SK-N-SH (cell line): ENCODE measurements at places on chromosomes 16 and 17.

DNA sequence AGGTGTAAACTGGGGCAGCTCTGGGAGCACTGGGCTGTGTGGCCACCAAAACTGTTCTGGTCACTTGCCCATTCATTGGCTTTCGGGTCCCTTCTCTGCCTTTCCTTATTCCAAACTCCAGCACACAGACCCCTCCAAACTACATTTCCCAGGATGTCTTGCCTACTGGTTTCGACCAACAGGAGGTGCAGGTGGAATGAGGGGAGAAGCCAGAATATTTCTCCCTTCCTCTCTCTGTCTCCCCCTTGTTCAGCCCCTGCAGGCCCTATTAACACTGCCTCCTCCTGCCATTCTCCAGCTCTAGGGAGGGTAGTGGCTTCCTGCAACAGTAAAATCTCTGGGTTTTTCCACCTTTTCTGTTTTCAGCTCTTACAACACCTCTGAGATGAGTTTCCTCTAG, 13.2 kb upstream of the NAGPA start:
- DNase-seq, result no peak

DNA sequence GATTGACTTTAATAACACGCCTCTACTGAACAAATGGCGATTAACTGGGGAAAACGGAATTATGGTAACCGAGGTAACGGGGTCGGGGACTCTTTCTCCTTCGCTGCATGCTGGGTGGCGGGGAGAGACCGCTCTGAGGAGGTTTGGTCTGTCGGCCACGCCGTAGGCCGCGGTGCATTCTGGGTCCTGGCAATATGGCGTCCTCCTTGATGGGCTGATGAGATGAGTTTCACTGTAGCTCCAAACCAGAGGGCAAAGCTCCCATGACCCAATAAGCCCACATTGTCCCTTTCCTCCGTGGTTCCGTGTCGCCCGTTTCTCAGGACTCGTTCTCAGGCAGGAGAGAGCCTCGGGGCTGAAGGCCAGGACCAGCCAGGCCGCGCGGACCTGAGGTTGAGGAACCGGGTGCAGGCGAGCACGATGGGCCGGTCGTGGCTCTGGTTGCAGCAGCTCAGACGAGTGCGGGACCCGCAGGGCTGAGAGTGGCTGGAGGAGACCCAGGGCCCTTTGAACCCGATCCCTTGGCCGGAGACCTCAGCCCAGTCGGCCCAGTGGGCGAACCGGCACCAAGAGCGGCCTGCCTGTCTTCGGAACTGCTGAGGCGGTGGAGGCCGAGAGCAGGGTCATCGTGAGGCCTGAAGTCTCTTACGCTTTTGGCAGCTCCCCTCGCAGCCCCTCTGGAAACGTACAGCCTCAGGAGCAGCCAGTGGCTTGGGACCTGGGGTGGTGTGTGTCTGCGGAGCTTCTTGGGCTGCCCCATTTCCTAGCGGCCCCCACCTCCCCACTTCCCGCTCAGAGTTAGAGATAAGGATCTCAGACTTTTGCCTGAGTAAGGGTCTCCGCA, at the start of gene RPTOR:
Gene RPTOR, plus strand, starts transcription at position 184 of the 844 bp plus-strand sequence. CDS start 792 bp downstream, outside the sequence.
- peak; percentile 98 for DNase-seq

- DNase-seq, result peak; percentile 46
Measured at GRCh38 chr16:81189100-81189664, 49.3 kb upstream of the BCO1 start.

- DNase-seq, result no peak
Measured at GRCh38 chr16:1072526-1073261, at the start of gene SSTR5. Gene SSTR5, plus strand, starts transcription at chr16:1072747. Its CDS starts 6,122 bp downstream, at chr16:1078869.

GRCh38 chr16:11182411-11182810, 73.6 kb downstream of the SOCS1 start:
- DNase-seq, result no peak

DNA sequence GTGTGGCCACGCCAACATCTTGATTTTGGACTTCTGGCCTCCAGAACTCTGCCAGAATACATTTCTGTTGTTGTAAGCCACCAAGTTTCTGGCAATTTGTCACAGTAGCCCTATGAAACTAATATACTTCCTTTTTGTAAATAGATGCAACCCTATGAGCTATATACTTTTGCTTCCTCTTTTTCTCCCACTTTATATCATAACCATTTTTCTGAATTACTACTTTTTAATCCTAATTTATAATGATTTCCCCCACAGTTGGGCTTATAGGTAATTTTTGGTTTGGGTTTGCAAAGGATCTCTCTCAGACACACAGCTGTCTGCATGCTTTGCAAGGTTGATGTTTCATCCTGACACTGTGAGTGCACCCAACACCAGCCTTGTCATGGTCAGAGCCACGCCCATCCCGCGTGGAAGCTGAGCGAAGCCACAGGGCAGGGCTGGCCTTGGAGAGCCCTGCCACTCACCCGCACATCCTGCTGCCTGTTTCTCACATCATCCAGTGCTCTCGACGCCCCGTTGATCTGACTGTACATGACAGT, 5.8 kb downstream of the TRIM25 start:
- DNase-seq, result no peak

GRCh38 chr17:15298176-15298575, 33.0 kb upstream of the PMP22 start:
- no peak for DNase-seq

GRCh38 chr16:84712138-84712671, 12.4 kb downstream of the USP10 start:
- no peak for DNase-seq

DNA sequence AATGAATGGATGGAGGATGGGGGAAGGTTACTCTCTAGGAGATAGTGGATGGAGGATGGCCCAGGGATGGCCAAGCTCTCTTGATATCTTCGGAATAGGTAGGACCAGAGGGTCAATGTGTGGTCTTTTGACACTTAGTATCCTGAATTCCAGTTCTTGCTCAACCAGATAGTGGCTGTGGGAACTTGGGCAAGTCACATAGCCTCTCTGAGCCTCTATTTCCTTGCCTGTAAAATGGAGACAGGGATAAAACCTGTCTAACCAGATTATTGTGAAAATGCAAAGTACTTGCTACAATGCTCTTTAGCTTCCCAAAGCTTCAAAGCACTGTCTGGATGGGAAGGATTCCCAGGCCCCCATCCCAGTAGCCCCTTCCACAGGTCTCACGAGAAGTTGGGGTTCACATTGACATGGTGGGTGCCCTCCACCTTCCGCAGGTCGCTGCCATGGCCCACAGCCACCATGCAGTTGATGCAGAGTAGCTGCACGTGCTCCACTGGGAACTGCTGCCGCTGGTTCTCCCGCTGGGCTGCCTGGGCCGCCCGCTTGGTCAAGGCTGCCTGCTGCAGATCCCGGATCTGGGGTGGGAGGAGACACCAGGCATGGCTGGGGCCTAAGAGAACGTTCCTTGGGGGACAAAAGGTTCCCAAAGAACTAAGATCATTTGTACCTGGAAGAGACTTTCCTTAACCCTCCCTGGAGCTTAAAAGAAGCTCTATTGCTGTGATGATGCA, 5.1 kb upstream of the ZNF385C start:
- DNase-seq, result no peak

- no peak for DNase-seq
Measured at GRCh38 chr17:8749616-8750015, 5.0 kb upstream of the CCDC42 start.

DNA sequence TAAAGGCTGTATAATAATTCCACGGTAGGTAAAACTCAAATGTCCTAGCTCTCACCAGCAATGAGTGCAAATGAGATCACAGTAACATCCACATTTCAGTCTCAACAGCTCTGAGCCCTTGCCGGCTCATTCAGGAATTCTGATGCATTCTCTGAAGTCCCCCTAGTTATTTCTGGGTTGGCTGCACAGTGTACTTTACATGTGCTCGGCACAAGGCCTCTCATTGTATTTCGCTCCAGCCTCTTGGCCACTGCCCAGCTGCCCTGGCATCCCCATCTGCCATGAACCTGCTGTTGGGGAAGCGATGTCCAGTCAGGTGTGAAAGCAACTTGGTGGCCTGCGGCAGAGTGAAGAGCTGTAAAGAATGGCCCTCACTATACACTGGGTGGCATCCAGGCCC, 14.3 kb downstream of the PRCD start:
- no peak for DNase-seq

DNA sequence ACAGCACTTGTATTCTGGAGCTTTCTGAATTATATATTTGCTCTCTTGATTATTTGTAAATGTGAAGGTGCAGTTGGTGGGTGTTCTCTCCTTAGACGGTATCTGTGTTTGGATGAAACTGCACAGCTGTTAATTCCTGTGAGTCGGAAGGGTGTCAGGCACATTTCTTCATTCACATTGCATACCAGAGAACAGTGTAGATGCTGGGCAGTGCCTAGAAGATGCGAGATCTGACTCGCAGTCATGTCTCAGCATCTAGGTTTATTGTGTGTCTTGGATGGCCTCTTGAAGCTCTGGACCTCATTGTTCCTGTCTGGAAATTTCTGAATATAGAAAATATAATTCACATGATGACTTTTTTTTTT, 61.2 kb downstream of the CLEC16A start:
- DNase-seq, result no peak

DNA sequence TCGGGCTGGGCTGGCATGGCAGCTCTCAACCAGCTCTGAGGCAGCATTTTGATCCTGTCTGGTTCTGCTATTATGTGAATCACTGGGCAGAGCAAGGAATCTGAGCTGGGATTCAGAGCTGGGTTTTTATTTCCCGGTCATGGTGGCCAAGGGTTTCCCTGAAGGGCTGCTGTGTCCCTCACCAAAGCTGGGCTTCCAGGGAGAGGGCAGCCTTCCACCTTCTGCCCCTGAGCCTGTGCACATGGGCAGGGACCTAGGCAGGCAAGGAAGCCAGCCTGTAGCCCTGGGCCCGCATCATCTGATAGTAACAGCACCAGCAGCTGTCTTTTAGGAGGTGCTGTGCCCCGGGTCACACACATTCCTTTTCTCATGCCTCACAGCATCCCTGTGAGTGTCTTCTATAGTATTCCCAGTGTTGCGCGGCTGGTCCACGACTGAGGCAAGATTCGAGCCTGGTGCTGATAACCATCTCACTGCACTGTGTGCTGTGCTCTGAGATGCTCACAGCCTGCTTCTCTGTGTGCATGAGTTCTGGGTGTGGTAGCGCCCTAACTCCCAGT, 85.3 kb upstream of the PLCG2 start:
- DNase-seq, result no peak

GRCh38 chr16:81717662-81718189, 61.4 kb upstream of the PLCG2 start:
- DNase-seq, result no peak

GRCh38 chr17:10474536-10474935, 5.2 kb upstream of the MYH4 start:
- DNase-seq, result no peak

GRCh38 chr17:38453951-38454421, 25.7 kb downstream of the ARHGAP23 start:
- peak; percentile 78 for DNase-seq

GRCh38 chr17:34090593-34090992, 164.5 kb upstream of the CCL2 start:
- DNase-seq, result no peak

GRCh38 chr16:85306071-85306792, 194.0 kb upstream of the CIBAR2 start:
- DNase-seq, result no peak

DNA sequence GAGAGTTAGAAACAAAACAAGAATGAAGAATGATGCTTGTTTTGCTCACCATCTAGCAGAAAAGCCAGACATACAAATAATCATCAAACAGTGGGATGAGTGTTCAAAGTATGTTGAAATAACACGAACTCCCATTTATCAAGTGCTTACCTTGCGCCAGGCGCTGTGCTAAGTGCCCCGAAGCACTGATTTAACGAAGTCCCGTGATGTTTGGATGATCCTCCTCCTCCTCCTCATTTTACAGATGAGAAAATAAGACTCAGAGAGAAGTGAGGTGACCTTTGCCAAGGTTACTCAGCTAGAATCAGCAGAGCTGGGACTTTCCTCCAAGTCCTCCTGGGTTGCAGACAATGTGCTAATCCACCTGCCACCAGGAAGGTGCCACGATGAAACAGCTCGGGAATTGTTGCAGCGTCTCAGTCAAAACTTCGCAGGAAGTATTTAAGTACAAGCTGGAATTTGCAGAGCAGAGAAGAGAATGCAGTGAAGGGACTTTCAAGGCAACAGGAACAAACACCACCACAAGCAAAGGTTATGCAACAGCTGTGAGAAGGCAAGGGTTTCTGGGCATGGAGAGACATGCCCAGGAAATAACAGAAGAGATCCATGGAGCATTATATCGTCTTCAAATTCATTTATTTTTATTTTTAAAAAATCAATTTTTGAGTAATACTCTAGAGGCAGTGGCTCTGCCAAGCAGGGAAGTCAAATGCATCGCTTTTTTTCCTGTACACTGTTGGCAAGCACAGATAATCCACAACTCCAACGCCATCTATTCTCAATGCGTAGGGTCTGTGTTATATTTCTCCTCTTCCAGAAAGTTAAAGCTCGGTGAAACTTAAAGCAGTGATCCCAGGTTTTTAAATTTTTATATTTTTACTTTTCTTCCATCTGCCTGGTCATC, 11.1 kb downstream of the PRCD start:
- no peak for DNase-seq

DNA sequence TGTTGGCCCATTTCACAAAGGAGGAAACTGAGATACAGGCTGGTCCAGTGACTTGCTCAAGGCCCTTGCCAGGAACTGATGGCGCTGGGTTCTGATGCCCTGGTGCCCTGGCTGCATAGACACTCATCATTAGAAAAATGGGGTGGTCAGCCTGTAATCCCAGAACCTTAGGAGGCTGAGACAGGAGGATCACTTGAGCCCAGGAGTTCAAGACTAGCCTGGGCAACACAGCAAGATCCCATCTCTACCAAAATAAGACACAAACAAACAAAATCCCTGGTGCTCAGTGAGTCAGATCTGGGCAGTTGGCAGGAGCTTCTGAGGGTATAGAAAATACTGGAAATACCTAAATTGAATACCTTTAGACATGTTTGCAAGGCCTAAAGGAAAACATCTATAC, 41.1 kb upstream of the KIFC3 start:
- DNase-seq, result no peak

DNA sequence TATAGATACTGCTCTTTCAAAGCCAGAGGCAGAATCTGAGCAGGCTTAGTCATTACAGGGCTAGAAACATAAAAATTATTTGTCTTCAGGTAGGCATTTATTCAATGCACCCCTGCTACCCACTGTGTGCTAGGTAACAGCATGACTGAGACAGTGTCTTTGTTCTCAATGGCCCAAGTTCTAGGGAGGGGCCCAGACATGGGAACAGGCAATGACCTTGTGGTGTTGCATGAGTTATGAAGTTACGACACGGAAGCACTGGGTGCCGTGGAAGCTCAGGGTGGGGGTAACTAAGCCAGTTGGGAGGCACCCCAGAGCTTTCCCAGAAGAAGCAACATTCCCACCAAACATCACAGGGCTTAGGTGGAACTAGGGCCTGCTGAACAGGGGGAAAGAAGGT, 87.0 kb downstream of the CPPED1 start:
- DNase-seq, result no peak
